HT1080 (cell line): ENCODE measurements at places on chromosomes 2 and 18.
A peak's percentile ranks its signal among the peaks of the same experiment; 100 is the strongest.

DNA sequence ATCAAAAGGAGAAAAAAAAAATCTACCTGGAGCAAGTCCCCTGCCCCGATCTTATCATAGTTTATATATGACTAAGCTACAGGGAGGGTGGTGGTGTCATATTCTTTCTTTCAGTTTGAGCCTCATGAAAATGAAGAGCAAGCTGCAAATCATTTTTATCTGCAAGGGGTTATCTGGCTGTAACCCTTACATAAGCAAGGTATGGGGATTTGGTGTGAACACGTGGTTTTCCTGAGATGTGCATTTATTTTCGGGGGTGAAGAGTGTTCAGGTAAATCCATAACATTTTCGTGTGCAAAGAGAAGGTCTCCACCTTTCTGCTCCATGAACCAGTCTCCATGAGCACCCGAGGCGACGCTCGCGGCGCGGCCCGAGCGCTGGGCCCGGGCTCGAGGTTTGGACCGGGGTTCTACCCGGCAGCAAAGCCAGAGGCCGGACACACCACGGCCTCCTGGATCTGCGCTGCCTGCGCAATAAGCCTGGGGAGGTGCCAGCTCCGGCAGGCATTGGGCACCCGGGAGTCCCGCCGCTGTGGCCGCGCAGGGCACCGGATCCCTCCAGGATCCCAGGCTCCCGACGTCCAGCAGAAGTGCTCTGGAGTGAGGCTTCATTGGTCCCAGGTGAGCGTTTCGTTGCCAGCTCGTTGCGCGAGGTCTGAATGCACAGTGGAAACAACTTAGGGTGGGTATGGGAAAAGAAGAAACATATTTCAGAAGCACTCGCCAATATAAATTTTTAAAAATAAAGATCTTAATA, 36.1 kb upstream of the GPD2 start:
- DNase-seq: peak; percentile 81

DNA sequence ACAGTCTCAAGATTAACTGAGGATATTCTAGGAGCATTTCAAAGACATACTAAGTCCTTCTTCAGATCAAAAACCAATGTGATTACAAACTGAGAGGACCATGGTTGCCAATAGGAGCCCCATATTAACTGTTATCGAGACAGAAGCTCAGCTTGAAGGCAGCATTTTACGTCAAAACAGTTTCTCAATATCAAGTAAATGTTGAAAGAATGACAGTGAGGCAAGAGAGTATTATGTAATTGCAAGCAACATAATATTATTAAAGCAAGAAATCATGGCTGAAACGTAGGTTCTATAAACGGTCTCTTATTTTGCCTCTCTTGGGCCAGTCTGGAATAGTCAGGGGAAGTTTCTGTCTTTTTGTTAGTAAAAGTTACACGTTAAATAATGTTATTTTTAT, 22.9 kb downstream of the RIT2 start:
- DNase-seq: no peak

DNA sequence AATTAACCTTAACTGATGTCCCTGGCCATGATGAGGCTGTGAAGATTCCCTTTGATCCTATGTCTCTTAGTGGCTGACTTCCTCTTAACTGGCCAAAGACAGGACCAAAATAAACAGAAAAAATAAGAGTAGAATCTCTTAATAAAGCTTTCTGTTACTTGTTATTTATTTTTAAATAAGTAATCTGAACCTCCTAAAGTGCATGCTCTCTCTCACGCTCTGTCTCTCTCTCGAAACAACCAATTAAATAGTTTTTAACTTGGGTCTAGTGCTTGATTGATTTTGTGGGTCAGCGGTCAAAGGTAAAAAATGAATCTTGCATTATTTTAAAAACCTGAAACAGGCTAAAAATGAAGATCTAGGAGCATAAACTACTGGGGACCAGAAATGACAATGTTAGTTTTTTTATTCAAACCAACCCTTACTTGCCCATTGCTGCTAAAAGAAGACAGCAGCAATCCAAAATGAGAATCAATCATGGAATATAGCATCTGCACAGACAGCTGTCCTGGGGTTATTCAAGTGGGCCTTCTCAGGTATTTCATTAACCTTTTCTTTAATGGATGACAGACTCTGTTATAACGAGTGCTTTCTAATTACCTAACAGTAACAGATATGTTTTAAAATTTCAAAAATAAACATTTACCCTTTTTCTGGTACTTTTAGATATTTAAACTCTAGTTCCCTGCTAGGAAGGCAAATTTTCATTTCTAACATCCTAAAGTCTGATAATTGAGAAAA, 11.2 kb downstream of the GAREM1 start:
- DNase-seq: no peak

- no peak for DNase-seq
These were observed 221.0 kb downstream of the MTX2 start for GRCh38 chr2:176490061-176490861.

- DNase-seq: no peak
These were observed 49.9 kb upstream of the COX7A2L start for GRCh38 chr2:42410742-42411514.

DNA sequence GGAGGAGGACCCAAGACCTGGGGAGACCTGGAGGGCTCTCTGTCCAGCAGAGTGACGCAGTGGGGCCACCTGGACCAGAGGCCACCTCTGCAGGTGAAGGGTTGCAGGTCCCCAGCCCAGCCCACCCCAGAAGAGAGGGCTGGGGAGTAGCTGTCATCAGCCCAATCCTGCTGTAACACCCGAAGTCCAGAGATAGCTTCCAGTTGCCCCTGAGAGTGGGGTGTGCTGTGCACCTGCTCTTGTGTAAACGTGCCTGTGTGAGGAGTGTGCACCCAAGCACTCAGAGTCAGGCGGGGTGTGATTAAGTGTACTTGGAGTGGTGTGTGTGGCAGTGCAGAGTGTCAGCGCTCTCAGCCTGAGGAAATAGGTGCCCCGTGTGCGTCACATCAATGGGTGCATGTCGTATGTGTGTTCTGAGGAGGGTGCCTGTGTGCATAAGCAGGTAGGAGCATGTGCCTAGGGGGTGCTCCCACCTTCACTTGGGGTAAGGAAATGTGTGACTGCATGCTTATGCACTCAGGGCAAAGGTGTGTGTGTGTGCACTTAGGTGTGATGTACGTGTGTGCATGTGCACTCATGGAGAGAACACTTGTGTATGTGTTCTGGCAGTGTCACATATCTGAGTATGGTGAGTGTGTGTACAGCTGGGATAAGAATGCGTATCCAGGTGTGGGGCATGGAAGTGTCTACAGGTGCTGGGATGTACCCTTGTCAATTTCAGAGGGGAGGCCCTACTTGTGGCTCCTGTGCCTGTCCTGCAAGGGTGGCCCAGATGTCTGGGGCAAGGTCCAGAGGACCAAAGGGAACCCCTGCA, 672 bp downstream of the ATP6V1B1 start:
- no peak for DNase-seq

GRCh38 chr2:234863043-234863934, 88.5 kb upstream of the SH3BP4 start:
- peak; percentile 79 for DNase-seq

DNA sequence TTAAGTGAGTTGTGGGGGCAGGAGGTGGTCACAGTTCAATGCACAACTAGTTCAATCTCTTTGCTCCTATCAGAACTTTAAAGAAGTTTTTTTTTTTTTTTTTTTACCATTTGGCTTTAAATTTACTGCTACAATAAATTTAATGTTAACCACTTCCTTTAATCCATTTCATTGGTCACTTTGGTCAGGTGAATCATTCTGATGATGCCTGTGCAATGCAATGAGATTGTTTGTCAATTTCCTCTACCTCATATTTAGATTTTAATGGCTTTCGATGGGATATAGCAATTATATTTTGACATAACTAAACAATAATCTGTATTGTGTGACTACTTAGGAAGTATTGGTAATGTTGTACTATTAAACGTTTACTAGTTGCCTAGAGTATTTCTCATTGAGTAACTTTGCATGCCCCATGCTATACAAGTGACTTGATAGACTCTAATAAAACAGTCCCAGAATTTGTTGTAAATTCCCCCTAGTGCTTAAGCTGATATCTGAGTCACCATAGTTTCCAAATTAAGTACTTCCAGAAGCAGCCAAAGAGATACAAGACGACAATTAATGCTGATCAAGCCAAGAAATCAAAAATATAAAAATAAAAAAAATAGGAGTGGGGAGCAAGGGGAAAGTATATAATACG, 52.9 kb upstream of the SERPINB2 start:
- DNase-seq: peak; percentile 51

GRCh38 chr2:241179899-241180298, 8.6 kb upstream of the ANO7 start:
- DNase-seq: no peak

GRCh38 chr2:224027070-224027469, 12.0 kb downstream of the SERPINE2 start:
- DNase-seq: no peak

DNA sequence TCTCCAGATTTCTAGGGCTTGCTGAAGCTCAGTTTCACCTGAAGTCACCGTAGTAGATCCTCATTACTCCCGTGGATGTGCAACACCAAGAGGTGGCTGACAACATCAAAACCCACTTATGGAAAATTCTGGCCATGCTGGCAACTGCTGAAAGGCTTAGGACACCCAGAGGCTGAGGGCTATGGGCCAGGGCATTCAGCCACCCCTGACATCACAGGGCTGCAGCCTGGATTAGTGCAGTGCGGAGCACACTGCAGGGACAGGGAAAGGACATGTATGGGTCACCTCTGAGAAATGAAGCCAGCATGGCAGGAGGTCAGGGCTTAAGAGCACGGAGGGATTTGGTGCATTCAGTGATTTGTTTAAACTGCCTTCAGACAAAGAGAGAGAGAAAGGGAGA, 300.6 kb downstream of the TDRD15 start:
- DNase-seq: no peak

DNA sequence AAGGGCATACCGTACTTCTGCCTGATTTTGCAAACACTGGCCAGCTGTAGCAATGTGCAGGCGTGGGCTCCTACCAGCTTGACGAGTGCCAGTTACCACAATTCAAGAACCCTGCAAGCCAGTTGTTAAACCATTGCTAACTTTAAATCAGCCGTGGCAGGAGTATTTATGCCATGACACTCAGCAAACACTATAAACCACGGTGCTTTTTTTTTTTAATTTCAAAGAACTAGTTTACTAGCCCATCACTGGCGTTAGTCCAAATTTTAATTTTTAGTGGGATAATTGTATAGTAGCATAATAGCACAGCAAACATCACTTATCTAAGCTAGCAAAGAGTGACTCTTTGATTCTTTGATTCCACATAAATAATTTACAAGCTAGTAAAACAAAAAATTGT, 111.1 kb downstream of the COL4A4 start:
- DNase-seq: no peak

DNA sequence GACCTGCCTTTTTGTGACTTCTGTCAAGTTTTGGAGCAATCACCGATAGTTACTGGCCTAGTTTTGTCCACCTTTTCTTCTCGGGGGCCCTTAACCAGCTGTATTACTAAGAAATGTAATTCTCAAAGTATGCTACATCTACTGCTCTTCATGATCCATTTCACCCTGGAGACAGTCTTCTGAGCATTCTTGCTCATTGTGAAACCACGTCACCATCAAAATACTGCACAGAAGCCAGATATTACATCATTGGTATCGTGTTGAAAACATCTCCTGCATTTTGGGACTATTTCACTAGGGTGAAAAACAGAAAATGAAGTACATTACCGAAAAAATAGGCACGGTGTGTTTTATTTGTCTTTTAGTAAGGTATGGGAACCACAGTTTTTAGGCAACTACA, 11.7 kb downstream of the LYPD6B start:
- no peak for DNase-seq

DNA sequence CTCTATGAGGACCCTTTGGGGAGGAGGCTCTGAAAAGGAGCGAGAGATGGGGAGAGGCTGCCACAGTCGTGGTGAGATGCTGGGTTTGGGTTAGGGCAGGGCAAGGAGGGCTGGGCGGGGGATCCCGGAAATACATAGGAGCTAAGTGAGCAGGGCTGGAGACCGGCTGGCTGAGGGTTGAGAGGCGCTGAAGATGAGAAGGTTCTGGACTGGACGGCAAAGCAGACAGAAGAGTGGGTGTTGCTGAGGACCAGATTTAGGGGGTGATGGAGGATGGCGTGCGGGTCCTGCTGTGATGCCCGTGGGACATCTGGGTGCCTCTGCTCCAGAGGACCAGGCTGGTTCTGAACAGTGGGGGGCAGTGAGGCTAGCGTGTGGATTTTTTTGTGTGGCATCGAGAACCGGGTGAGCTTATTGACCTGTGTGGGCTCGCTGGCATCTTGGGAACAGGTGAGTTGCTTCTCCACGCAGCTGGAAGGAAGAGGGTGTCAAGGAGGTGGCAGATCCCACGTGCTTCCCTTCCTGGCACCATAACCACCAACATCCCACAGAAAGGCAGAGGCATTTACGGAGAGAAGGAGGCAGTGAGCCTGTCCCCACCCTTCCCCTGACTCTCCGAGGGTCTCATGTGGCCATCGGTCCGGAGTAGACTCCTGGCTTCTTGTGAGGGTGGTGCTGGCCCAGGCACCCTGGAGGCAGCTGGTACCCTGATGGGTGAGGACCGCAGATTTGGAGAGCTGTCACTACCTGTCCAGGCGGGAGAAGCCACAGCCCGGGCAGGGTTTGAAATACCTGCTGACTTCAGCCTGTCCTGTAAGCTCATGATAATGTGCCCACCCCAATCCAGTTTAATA, 70.3 kb downstream of the ASB1 start:
- no peak for DNase-seq

DNA sequence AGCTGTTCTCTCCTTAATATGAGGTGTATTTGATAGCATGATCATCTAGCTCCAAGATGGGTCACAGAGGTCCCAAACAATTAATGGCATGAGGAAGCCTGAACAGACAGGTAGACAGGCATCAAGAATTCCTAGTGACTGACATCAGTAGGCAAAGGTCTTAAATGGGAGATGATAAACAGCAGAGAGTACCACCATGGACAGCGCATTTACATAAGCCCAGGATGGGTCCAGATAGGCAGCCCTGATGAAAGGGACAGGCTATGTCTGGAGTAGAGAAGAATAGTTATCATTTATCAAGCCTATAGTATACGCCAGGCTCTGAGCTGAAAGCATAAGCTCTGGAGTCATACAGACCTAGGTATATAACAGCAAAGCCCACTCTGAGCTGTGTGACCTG, 434.7 kb upstream of the SETBP1 start:
- DNase-seq: no peak

GRCh38 chr18:22453315-22453714, 35.6 kb upstream of the CTAGE1 start:
- no peak for DNase-seq

GRCh38 chr2:158315803-158316414, 140.6 kb downstream of the CCDC148 start:
- DNase-seq: no peak
